ENCODE measurements at places on chromosomes 13 and 19. TPM values are rescaled to one million over a fixed set of nuclear protein-coding genes. Genes with fewer than 3 reads are reported as not detected.
A peak's percentile ranks its signal among the peaks of the same experiment; 100 is the strongest.

DNA sequence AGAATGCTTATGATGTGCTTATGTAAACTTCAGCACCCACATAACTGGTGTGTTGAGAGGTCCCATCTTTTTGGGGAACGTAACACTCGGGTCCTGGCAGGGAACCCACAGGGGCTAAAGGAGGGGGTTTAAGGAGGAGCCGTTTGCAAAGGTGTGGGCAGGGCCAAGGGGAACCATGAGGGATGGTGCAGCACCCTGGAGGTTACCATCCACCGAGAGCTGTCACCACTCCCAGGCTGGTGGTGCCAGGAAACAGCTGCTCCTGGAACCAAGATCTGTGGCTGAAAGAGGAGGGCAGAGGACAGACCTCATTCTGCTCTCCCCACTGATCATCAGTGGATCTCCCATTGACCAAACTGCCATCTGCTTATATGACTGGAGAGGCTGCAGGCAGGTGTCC is 23.2 kb upstream of the CYP4F8 start:
- no peak for DNase-seq

GRCh38 chr13:46347277-46347676 is 39.8 kb downstream of the RUBCNL start:
- DNase-seq = no peak

- DNase-seq = no peak
Measured at GRCh38 chr13:80559944-80560343, 219.0 kb upstream of the SPRY2 start.

DNA sequence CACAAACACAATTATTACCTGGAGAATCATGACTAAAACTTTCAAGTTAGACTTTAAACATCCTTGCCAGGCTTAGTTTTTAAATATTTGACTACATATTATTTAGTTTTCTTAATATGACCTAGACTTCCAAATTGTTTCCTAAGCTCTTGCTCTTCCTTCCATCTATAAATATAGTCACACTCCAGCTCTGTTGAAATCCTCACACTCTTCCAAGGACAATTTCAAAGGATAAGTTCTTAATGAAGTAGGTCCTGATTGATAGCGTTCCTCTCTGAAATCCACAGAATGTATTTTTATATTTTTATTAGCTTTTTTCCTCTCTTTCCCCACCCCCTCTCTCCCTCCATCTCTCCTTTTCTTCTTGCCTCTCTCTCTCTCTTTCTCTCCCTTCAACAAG is 1074.1 kb upstream of the PCDH20 start:
- DNase-seq = no peak

Gene VAV1
- total RNA-seq = not detected

DNA sequence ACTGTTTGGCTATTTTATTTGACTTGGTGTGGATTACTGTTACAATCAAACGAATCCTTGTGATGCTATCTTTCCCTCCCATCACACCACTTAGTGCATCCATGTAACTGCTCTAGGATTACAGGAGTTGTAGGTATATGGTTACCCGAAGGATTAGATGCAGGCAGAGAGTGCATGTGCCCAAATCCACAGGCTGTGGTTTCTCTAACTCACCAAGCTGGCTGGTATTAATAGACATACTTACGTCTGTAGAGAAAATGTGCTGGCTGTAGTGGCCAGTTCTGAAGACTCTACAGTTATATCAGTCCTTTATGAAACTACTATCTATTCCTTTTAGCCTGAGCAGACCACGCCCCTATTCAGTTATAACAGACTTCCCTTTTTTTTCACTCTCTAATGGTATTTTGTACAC is 1.1 kb upstream of the HMGB1 start:
- DNase-seq = no peak

DNA sequence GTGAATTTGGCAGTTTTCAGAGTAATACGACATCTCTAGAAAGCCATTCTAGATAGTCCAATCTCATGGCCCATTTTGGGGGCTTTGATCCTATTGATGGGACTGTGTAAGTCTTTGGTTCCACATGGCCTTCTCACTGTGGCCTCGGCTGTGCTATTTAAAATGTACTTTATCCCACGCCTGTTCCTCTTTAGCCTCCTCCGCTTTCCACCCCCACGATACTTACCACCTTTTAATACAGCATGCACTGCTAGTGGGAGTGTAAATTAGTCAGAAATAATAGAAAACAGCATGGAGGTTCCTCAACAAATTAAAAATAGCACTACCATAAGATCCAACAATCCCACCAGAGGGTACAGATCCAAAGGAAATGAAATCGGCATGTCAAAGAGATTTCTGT is 28.3 kb upstream of the CEBPG start:
- DNase-seq = no peak

GRCh38 chr13:95784161-95784899 is 107.4 kb downstream of the DNAJC3 start:
- peak; percentile 75 for DNase-seq

DNA sequence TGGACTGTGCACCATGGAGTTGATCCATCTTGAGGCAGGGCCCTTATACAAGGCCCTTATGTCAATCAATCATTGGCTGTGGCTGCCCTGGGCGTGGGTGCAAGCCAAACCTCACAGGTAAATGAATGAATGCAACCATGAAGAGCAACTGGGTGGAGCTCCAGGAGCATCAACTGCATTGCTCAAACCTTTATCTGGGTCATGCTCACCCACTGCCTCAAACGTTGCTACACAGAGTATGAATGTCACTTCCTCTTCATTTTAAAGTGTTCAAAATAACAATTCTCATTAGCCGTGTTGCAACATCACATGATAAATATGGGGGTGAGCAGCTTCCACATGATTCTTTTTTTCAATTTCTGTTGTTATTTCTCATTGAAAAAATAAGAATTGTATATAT is 6.4 kb upstream of the ZNF333 start:
- DNase-seq = no peak

GRCh38 chr19:18009412-18010066 is 1.6 kb downstream of the ARRDC2 start:
- DNase-seq = no peak
